Right ventricle myocardium inferior (tissue), 1 donor: ENCODE measurements at places on chromosomes 3 and 15. TPM values are rescaled to one million over a fixed set of nuclear protein-coding genes. Genes with fewer than 3 reads are reported as not detected.

Gene CA12
- 0.65 TPM for total RNA-seq

Gene SIAH2
- 20.6 TPM for total RNA-seq

Gene PPP1R14D
- total RNA-seq = not detected

Gene FMN1
- 3.3 TPM for total RNA-seq

Gene FRMD5
- 43.0 TPM for total RNA-seq

Gene STRIT1
- total RNA-seq = 0.84 TPM

Gene BCL2A1
- total RNA-seq = 0.92 TPM

Gene C3orf22
- total RNA-seq = not detected

GRCh38 chr3:179416681-179417080 lies 34.6 kb downstream of the GNB4 start:
- DNase-seq = no peak

GRCh38 chr3:189941125-189941524 lies 179.6 kb downstream of the P3H2 start:
- no peak for DNase-seq

DNA sequence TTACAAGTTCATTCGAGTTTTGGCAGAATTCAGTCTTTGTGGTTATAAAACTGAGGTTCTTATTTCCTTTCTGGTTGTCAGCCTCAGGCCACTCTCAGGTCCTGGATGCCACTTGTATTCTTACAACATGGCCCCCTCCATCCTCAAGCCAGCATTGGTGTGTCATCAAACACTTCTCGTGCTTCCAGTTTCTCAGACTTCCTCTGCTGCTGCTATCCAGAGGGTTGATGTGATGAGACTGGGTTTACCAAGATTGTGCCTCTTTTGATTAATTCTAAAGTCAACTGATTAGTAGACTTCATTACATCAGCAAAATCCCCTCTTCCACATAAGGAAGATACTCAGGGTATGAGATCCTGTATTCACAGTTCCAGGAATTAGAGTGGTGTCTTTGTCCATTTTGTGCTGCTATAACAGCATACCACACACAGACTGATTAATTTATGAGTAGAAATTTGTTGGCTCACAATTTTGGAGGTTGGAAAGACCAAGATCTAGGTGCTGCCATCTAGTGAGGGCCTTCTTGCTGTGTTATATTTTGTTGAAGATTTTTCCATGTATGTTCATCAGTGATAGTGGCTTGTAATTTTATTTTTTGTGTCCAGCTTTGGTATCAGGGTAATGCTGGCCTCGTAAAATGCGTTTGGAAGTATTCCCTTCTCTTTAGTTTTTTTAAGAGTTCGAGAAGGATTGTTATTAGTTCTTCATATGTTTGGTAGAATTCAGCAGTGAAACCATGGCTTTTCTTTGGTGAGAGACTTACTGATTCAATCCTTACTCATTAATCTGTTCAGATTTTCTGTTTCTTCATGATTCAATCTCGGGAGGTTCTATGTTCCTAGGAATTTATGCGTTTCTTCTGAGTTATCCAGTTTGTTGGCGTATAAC lies 11.1 kb downstream of the LRCH3 start:
- DNase-seq = no peak

DNA sequence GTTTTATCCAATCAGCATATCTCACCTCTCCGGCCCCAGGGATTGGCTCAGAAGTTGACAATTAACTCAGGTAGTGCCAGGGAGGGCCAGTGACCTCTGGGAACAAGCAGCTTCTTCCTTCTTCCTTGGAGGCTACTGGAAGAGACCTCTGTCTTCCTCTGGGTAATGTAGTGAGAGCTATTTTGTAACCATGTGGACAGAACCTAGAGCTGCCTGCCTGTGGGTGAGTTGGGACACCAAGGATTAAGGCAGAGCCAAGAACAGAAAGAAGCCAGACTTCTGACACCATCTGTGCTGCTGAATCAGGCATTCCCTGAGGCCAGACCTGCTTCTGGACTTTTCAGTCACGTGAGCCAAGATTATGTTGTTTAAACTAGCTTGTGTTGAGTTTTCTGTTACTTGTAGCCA lies 5.9 kb upstream of the NDUFAF1 start:
- no peak for DNase-seq

- DNase-seq = no peak
These were observed 4.3 kb upstream of the TSEN2 start for GRCh38 chr3:12479919-12480427.

GRCh38 chr3:188272481-188273372 lies 118.8 kb downstream of the LPP start:
- DNase-seq = no peak

GRCh38 chr3:51380601-51381332 lies 4.3 kb upstream of the MANF start:
- no peak for DNase-seq

DNA sequence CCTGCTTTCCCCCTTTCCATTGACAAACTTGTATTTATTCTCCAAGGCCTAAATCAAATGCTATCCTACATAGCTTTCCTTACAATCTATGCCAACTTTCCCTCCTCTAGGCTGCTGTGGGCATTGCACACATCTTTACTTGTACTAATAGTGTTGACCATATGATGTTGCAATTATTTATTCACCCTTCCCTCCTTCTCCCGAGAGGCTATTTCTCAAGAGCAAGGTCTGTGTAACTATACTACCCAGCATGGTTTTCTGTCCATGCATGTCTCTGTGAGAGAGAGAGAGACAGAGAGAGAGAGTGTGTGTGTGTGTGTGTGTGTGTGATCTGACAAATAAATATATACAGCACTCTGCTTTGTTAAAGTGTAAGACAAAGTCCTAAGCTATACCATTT lies 63.8 kb downstream of the GTPBP8 start:
- DNase-seq = no peak

DNA sequence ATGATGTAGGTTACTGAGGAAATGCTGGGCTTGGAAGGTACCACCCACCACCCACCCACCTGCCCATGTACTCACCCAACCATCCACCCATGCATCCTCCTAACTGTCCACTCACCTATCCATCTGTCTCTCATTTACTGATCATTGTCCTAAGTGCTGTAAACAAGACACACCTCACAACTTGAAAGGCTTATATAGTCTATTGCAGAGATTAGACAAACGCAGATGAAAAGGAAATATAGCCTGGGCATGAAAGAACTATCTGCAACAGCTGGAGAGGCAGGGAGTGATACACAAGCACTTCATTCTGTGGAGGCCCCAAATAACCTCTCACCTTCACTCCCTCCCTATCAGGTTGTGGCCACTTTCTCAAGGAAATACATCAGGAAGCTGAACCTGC lies 54.0 kb downstream of the DAPK2 start:
- no peak for DNase-seq

DNA sequence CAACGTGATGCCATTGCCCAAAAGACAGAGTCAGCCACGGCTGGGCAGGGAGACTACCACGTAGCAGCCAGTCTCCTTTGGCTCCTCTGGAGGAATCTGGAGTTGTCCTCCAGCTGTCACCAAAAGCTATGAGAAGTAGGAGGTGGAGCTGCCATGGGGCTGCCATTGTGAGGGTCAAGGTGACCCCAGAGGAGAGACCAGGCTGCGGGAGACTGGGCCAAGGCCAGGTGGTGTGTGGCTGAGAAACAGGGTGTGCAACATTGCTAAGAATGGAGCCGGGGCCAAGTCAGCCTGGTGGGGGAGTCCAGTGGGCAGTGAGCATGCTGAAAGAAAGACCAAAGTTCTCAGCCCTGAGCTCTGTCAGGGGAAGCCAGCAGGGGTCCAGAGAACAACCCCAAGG lies 29.9 kb upstream of the MRPS22 start:
- DNase-seq = no peak

DNA sequence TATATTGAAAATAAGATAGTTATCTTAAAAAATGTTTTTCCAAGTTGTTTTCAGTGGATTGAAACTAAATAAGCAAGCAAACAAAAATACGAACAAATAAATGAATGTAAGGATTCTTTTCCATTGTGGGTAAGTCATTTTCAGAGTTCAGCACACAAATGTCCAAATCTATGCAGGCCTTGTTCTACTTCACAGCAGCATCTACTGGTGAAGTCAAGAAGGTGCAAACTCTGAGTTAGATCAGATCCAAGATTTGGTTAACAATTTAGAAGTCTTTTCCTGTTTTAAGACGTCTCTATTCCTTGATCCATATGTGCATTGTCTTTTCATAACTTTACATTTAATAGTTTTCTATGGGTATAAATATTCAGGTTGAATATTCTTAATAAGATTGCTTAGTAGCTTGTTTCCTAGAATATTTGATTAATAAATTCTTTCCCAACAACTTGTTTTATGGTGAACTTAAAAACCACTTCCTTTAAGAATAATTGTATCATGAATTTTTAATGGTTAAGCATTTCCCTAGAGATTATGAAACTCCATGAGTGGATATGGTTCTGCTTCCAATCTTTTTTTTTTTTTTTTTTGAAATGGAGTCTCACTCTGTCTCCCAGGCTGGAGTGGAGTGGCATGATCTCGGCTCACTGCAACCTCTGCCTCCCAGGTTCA lies 10.5 kb downstream of the PTX3 start:
- no peak for DNase-seq

GRCh38 chr15:58951388-58952007 lies 18.0 kb upstream of the SLTM start:
- DNase-seq = no peak

- no peak for DNase-seq
These were observed 26.5 kb downstream of the CD86 start for GRCh38 chr3:122081543-122082247.

DNA sequence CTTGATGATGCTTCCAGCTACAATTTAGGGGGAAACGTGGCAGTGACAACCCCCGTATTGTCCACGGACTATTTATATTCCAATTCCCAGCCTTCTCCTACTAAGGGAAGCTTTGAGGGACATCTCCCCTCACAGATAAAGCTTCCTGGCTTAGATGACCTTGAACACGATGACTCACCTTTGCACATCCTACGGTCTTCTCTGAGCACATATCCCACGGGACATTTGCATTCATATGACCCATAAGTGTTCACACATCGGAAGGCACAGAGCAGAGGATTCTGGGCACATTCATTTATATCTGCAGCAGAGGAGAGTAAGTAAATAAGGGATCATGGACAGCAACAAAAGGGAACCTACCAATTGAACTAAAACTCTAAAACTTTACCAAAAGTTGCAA lies 101.5 kb downstream of the DUT start:
- DNase-seq = no peak

DNA sequence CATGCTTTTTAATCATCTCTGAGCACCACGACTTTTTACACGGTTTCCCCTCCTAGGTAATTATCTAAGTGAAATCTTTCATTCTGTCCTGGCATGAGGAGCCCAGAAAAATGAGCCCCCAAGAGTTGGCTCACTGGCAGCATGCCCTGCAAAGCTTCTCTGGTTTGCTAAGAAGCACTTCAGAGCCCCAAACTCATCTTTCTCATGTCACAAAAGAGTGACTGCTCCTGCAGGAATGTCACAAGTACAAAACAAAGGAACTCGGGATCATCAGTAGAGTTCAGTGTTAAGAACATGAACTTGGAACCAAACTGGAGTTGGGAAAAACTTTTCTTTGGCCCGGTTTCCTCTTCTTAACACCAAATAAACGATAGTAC lies 123.9 kb downstream of the FOXB1 start:
- no peak for DNase-seq
